ENCODE measurements at places on chromosomes 3 and 15.

GRCh38 chr3:187188931-187189330 is 8.4 kb upstream of the RTP1 start:
- DNase-seq, result no peak

DNA sequence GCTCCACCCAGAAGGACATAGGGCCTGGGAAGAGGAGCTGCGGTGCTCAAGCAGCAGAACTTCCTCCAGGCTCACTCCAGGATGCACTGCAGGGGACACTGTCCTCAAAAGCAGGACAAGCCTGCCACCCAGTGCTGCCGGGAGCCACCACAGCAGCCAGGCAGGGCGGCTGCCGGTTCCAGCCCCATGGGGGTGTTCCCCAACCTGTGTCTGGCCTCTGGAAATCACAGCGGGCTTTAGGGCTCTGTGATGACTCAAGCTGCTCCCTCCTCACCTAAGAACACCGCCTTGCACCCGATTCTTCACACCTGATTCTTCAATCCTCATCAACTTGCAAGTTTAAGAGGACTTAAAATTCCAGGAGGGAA is 71.9 kb upstream of the SLC6A11 start:
- no peak for DNase-seq

DNA sequence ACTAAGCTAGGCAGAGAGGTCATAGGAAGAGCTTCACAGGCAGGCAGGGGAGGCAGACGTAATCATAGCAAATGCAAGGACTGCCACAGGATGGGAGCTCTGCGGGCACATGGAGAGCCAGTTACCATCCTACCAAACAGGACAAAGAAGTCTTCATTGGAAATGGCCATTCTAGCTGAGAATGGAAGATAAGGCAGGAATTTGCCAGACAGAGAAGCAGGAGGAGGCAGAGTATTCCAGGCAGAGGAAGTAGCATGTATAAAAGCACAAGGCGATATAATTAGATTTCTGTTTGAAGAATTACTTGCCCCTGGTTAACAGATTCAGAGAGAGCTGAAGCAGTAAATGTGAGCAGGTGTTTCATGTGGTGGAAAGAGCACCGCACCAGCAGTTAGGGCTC is 3.5 kb upstream of the SEMA5B start:
- no peak for DNase-seq

GRCh38 chr15:101496198-101496986 is 6.9 kb upstream of the PCSK6 start:
- no peak for DNase-seq

- DNase-seq, result no peak
These were observed 35.2 kb upstream of the MELTF start for GRCh38 chr3:197064771-197065170.

DNA sequence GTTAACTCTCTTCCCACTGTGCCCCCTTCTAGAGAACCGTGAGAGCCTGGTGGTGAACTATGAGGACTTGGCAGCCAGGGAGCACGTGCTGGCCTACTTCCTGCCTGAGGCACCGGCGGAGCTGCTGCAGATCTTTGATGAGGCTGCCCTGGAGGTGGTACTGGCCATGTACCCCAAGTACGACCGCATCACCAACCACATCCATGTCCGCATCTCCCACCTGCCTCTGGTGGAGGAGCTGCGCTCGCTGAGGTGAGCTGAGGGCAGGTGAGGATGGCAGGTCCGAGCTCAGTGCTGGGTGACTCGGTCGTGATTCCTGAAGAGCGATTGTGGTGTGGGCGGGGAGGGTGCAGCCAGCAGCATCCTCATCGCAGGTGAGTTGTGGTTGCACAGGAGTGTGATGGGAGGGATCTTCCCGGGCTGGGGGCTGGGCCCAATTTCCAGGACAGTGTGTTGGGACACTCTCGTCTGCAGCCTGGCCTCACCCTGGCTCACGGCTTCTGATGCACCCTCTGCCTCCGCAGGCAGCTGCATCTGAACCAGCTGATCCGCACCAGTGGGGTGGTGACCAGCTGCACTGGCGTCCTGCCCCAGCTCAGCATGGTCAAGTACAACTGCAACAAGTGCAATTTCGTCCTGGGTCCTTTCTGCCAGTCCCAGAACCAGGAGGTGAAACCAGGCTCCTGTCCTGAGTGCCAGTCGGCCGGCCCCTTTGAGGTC is 8.0 kb downstream of the MCM2 start:
- no peak for DNase-seq

DNA sequence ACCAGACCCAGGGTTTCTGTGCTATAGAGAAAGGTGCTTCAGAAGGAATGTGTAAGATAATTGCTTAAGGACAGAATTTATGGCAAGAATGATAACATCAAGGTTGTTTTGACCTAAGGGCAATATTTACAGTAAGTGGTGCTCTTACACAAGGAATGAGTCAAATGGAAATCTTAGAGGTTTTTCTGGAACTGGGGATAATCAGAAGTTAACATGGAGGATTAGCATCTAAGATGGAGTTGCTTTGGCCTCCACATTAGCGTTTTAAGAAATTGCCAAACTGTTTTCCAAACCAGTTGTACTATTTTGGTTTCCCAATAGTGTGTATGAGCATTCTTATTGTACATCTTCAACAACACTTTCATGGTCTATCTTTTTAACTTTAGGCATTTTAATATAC is 3.1 kb downstream of the WDR93 start:
- no peak for DNase-seq

DNA sequence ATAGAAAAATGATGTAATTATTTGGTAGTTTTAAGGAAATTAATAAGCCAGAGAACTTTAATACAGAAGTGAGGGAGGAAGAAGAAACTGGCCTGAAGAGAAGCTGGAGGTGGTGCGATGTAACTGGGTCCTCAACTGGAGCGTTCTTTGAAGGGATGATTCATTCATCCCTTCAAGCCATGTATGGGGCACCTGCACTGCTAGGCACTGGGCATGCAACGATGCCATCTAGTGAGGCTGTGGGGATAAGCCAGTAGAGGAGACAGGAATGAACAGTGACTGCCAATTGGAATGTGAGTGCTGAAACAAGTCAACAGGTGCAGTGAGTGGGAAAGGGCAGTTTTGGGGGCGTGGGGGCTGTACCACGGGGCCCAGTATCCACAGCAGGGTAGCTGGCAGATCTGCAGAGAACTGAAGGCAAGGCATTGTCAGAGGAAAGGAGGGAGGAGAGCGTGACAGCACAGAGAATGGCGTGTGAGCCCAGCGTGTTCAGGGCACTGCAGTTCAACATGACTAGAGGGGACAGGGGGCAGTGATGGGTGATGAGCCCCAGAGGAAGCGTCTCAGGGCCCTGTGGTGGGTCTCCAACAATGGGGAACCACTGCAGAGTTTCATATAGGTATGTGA is 3.8 kb upstream of the KIF23 start:
- no peak for DNase-seq

- peak; percentile 44 for DNase-seq
These were observed 41.1 kb upstream of the SEC61A1 start for GRCh38 chr3:128011140-128011539.
